ENCODE measurements at places on chromosomes 1 and 21. TPM values are rescaled to one million over a fixed set of nuclear protein-coding genes. Genes with fewer than 3 reads are reported as not detected.

DNA sequence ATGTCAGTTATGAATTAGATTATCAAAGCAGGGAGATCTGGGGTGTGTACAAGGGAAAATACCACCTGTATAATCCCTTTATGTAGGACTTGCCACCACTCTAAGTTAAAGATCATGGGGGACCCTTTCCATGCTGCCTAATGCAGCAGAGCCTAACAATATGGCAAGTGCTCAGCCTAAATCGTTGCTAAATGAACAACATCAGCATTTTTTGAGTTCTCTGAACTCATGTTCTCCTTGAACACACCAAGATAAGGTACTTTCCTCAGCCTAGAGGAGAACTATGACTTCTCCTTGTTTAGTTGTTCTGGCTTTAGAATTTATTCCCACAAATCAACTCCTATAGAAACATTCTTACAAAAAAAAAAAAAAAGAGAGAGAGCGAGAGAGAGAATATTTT, 177.0 kb downstream of the DUSP10 start:
- no peak for DNase-seq

GRCh38 chr1:47443530-47444296, 5.9 kb downstream of the FOXD2 start:
- no peak for DNase-seq

OR2G2 gene
- polyA plus RNA-seq, result not detected

DNA sequence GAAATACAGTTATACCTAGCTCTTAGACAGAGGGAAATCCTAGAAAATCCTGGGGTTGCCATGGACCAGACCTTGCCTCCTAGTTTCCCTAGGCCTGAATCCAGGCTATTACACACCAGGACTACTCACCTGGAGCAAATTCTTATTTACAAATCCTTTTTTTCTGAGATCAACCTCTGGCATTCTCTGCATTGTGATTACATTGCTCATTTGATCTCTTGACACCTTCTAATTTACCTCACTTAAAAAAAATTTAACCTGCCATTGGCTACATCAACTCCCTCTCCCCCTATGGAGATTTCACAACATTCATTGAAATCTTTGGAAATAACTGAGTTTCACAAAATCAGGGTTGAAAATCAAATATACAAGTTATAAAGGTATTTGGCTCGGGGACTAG, 2.9 kb upstream of the C1orf105 start:
- DNase-seq, result no peak

DNA sequence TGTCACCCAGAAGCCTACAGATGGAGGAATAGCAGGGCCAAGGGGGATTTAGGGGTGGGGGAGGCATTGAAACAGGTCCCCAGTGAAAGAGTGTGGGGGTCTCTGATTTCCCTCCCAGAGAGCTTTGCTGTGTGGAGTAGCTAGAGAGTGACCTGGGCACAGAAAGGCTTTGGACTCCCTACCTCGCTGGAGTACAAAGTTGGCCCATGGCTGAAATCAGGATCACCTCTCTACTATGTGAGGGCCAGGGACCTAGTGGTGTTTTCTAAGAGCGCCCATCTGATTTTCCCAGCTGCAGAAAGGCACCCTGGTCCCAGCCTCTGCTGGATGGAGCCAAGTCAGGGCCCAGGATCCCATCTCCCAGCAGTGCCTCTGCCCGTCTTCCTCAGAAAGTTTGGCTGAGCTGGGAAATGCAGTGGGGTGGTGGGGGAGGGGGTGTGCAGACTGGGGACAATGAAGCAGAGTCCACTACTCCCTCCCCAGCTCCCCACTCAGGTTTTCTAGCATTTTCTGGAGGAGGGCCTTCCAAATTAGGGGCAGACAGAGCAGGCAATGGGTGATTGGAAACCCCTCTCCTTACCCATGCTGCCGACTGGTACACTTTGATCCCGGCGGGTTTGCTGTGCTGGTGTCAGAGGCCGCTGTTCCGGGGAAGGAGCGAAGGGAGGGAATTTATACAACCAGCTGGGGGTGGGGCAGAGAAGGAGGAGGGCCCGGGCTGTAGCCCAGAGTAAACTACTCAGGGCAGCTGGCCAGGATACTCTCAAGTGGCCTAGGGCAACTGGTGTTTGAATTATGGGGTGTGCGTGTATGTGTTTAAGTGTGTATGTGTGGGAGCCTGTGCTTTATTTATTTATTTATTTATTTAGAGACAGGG, at the start of gene SELENBP1:
TSS of gene SELENBP1 (minus strand) at position 648 of the 877 bp plus-strand sequence. CDS start at position 584, 64 bp downstream.
- peak; percentile 82 for DNase-seq
